Progenitor cell of endocrine pancreas (in vitro differentiated cells): ENCODE measurements at places on chromosomes 1 and 21. TPM values are rescaled to one million over a fixed set of nuclear protein-coding genes. Genes with fewer than 3 reads are reported as not detected.

SPRR2E gene
- total RNA-seq = not detected in 2 replicates

RNF2 gene
- 35.1 and 37.5 TPM in 2 replicates for total RNA-seq

OR2G6 gene
- not detected in 2 replicates for total RNA-seq

PPIAL4G gene
- 0.14 TPM in 1 of 2 replicates, not detected in the other for total RNA-seq

HES3 gene
- not detected in 2 replicates for total RNA-seq

MYBPH gene
- not detected in 2 replicates for total RNA-seq

NBPF6 gene
- not detected in 2 replicates for total RNA-seq

RXFP4 gene
- not detected in 2 replicates for total RNA-seq

UBL4B gene
- 0.20 TPM in 1 of 2 replicates, not detected in the other for total RNA-seq

TTC24 gene
- not detected in 2 replicates for total RNA-seq

DNA sequence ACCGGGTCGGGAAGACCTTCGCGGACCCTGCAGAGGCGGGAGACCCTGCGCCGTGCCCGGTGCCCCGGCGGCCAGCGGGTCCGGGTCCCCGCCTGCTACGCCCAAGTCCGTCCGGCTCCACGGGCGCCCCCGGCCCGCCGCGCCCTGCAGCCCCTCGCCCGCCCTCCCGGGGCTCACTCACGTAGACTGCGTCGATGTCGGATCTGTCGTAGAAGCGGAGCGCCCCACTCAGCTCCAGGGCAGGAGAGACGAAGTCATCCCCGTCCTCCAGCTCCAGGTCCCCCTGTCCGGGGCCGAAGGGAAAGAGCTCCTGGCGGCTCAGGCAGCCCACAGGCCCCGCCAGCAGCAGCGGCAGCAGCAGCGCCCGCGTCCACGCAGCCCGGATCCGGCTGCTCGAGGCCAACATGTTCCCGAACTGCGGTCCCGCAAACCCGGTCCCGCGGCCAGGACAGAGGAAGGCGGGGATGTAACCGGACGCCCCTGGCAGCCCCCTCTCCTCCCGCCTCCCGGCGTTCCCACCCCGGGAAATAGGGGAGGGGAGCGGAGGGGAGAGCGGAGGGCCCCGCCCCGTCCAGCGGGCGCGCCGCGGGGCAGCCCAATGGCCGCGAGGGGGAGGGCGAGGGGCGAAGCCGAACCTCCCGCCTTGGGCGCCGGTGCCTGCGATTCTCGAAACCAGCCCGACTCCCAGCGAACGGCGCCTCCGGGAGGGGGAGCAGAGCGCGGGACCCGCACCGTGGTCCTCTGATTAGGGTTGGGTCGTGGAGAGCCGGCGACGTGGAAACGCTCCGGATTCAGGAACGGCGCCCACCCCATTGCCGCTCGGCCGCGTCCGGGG, at the start of gene NID1:
NID1 (minus strand) TSS at position 417 of the 835 bp plus-strand sequence; CDS start at position 406, 11 bp downstream.
- DNase-seq = peak; percentile 64

- DNase-seq = no peak
These were observed 13.4 kb downstream of the LRRC39 start for GRCh38 chr1:100164702-100165101.

- DNase-seq = no peak
These were observed 85.2 kb upstream of the TRABD2B start for GRCh38 chr1:48082271-48082962.

GRCh38 chr1:64973061-64973647, 6.8 kb upstream of the JAK1 start:
- DNase-seq = no peak

GRCh38 chr1:19222573-19222972, 12.5 kb upstream of the UBR4 start:
- no peak for DNase-seq

- DNase-seq = no peak
These were observed 75.1 kb upstream of the WLS start for GRCh38 chr1:68307378-68307787.

GRCh38 chr1:222329493-222330045, 218.3 kb downstream of the HHIPL2 start:
- no peak for DNase-seq

- DNase-seq = no peak
These were observed 652.5 kb downstream of the KIF26B start for GRCh38 chr1:245807306-245807705.

DNA sequence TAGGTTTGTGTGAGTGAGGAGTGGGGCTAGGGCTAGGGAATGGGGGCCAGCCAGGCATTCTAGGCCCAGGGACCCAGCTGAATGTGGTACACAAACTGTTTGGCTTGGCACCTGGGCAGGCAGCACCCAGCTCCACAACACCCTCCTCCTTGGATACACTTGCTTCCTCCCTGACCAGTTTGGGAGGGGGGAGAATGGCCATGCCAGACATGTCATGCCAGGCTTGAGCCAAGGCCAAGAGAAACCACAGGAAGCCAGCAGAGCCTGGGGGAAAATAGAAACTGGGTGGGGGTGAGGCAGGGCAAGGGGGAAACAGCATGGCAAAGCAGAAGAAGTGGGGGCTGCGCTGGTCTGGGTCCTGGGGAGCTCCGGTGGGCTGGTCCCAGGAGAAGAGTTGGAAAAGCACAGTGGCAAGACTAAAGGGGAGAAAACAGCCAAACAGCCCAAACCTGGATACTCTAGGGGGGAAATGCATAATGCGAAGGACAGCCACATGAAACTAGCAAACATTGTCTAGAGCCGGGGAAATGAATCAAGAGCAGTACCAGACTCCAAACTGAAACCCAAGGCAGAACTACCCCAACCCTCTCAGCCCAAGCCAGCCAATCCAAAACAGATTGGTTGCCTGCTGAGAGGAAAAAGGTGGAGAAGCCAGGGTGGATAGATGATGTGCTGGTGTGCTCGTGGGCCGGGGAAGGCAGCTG, 47.9 kb downstream of the LGR6 start:
- no peak for DNase-seq

DNA sequence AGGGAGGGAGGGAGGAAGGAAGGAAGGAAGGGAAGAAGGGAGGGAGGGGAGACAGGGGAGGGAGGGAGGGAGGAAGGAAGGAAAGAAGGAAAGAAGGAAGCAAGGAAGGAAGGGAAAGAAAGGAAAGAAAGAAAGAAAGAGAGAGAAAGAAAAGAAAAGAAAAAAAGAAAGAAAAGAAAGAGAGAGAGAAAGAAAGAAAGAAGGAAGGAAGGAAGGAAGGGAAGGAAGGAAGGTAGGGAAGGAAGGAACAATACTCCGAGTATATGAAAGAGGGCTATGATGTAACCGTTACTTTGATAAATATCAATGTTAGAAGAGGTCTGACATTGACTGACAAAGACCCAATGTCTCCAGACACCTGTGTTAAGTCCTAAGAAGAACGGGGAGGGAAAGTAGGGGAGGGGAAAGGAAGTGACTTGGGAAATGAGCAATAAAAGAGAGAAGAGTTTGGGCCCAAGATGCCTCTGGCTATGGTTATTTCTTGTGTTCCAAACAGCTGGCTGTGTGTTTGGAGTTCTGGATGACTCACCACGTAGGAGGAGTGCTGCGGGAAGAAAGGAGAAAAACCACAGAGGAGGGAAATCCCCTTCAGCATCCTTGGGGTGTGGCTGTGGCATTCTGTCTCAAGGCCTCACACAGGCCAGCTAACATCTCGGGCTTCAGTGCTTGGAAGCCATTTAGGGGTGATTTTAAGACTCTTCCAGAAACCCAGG, 37.0 kb upstream of the RXRG start:
- no peak for DNase-seq

GRCh38 chr1:6771441-6771769, 13.8 kb upstream of the CAMTA1 start:
- no peak for DNase-seq

- DNase-seq = no peak
These were observed 1350.4 kb downstream of the AMY1C start for GRCh38 chr1:105100102-105100501.

DNA sequence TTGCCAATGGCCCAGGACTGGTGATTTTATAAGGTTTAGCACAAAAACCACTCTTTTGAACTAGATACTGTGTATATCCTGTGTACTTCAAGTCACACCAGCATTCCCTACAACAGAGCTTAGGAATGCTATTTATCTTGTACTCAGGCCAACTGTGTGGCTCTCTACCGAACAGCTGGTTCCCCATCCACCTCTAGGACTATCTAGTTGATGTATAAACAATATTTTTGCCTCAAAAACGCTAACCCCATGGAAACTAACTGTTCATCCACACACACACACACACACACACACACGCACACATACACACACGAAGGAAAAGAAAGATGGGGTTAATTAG, 28.7 kb upstream of the SLC45A3 start:
- DNase-seq = no peak

DNA sequence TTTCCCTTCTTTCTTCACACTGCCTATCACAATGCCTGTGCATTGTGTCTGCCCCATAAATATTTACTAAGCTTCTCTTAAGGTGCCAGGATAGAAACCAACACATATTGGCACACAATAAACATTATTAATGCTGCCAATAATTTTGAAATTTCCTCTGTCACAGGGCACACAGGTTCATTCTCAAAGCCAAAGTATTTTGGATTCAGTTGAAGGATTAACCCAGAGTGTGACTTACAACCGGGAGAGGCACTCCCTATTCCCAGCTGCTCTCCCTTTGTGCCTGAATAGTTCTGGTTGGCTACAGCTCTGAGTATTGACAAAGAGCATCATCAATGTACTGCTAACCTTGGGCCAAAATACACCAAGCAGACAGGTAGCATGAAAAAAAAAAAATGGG, 46.6 kb upstream of the ATP1A1 start:
- DNase-seq = no peak

GRCh38 chr1:19081218-19081893, 124.9 kb upstream of the IFFO2 start:
- no peak for DNase-seq

DNA sequence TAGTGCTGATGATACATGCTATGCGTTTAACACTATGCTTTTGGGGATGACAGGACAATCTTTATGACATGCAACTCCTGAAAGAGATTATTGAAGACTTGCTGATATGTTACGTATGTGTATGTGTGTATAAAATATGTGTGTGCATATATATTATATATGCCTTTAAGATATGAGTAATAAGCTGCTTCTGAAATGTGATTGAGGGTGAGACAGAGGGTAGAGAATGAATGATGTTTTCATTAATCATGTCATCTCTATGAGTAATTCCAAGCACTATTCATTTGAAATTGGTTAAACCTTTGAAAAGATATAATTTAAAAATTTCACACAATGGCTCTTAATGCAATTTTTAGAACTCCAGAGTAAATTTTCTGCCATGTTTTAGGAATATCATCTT, 5.8 kb downstream of the BCL9 start:
- no peak for DNase-seq

DNA sequence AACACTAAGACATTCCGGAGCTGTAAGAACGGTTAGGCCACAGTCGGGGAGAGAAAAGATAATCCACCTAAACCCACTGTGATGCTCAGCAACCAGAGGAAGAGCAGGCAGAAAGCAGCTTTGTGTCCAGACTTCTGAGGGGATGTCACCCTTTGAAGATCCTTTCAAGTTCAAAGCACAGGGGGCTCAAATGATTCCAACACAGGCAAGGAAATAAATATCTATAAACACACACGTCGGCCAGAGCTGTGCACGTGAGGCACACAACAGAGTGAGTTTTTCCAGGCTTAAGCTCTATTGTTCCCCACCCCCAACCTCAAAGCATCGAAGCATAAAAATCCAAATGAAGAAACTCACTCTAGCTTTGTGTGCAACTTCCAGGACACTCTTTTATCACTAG, 479.0 kb downstream of the DISC1 start:
- DNase-seq = no peak

GRCh38 chr1:92989936-92990583, 28.8 kb upstream of the DIPK1A start:
- DNase-seq = no peak

- DNase-seq = no peak
These were observed 334.2 kb downstream of the NTNG1 start for GRCh38 chr1:107474877-107475612.

DNA sequence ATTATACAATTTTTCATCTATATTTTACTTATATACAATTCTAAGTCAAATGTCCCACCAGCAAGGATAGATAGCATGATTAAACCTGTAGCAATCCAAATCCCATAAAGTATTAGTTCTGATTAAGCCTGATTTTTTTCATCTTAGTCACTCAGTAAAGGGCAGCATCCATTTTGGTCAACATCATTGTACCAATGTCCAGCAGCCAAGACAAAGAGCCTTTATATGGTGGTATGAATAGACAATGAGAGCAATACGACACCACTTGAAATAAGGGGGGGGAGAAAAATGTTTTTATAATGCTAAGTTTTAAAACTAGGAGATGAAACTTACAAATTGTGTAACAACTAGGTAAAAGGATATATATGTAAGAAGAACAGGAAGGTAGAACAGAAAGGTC, 7.4 kb downstream of the ZNF644 start:
- DNase-seq = no peak

GRCh38 chr1:206606867-206607266, 5.4 kb downstream of the EIF2D start:
- no peak for DNase-seq

DNA sequence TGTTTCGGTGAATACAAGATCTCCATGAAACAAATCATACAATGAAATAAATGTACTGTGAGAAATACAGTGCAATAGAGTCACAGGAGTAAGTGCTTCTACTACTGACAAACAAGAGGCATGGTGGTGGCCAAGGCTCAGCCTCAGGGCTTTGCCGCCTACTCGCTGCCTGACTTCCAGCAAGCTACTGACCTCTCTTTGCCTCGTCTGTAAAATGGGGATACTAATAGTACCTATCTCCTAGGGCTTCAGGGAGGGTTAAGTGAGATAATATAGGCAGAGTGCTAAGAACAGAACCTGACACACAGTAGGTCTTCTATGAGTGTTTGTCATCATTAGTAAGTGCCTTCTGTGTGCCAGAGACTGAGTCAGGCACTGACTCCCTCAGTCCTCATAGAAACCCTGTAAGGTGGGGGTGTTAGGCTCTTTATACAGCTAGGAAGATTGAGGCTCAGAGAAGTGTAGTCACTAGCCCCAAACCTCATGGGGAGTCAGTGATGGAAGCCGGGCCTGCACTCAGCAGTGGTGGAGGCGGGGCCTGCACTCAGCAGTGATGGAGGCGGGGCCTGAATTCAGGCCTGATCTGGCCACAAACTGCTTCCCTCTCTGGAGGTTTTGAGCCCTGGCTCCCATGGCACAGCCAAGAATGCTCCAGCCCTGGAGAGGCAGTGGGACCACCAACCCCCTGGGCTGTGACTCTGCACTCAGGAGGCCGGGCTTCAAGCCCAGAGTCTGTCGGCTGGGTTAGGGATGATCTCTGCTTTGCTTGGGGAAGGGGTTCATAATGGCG, 6.8 kb downstream of the BSND start:
- no peak for DNase-seq

GRCh38 chr1:229561141-229561540, 2.6 kb upstream of the ABCB10 start:
- DNase-seq = no peak

DNA sequence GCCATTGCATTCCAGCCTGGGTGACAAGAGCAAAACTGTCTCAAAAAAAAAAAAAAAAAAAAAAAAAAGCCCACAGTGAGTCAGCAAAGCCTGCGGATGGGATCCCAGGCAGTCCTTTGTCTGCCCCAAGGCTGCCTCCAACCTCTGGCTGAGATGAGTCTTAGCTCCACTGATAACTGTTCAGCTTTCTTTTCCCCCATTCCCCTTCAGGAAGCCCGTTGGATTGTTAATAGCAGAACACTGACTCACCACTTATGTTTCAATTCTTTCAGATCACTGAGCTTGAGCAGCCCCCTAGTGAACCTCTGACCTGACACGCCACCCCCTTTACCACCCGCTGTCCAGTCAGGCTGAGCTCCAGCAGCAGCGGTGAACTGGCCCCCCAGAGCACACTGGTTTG, 57.5 kb downstream of the ERG start:
- no peak for DNase-seq
